HFFc6 (cell line): ENCODE measurements at places on chromosomes 2 and 18. TPM values are rescaled to one million over a fixed set of nuclear protein-coding genes. Genes with fewer than 3 reads are reported as not detected.

Gene IL1R2
- not detected in 3 replicates for total RNA-seq

DNA sequence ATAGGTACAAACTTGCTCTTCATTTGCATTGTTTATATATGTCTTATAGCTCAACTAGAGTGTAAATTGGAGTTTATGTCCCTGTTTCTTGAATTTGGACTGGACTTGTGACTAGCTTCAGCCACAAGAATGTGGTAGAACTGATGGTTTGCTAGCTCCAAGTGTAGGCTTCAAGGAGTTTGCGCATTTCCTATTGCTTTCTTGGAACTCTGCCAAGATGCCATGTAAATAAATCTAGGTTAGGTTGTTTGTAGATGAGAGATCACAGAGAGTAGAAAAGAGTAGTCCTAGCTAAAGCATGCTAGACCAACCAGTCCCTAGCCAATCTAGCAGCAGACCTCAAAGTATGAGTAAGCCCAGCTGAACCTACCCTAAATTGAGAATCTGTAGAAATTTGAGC is 183.0 kb upstream of the CYP26B1 start:
- no peak overlapping the region for H3K4me3 ChIP-seq
- no peak overlapping the region for H3K27ac ChIP-seq
- H3K27me3 ChIP-seq = peaks cover 2% of the 10 kb centered on the region
- H3K36me3 ChIP-seq = no peaks in the 10 kb centered on the region; the same call in 1 of the 2 replicates
- H3K4me1 ChIP-seq = peaks cover 11% of the 10 kb centered on the region; the same call in 1 of the 2 replicates
- DNase-seq = no peak

DNA sequence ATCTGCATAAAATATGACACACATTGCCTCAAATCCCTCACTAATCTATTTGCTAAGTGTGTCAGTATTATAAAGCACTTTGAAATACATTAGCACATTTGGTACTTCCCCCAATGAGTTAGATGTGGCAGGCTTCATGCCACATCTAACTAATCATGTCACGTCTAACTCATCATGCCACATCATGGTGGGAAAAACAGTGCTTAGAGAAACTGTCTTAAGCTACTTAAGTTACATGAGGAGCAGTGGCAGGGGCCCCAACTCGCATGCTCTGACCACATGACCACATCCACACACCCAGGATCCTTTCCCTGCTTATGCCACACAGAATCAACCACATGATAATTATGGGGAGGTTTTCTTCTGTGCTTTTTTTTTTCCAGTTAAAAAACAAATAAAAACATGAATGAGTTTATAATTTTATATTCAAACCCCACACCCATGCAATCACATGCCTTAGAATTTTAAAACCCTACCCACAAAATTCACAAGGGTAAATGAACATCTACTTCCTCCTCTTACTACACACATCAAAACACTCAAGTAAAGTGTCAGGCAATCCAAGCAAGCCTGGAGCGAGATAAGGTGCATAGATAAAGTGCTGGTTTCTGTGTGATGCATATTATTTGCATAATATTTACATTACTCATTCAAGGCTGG is 1.6 kb downstream of the ABCA12 start:
- no peaks in the 10 kb centered on the region for H3K36me3 ChIP-seq
- H3K4me3 ChIP-seq = peak overlapping the region; percentile 68
- H3K27me3 ChIP-seq = no peaks in the 10 kb centered on the region; the same call in 1 of the 2 replicates

DNA sequence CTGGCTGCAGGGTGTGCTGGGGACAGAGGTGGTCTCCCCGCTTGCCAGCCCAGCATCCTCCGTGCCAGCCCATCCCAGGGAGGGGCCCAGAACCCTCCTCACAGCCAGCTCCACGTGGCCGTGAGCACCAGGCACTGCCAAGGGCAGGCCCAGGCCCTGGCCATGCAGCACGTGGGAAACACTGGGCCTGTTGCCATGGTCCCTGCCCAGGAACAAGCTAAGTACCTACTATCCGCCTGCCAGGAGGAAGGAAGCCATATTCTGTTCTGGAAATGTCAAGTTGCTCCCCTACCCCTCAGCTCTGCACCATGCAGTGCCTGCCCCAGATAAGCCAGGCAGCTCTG is 250.6 kb downstream of the CYP26B1 start:
- no peak for DNase-seq
- H3K27me3 ChIP-seq = peaks cover 13% of the 10 kb centered on the region
- H3K27ac ChIP-seq = no peak overlapping the region

GRCh38 chr2:150143087-150143536 is 344.4 kb downstream of the RND3 start:
- H3K4me3 ChIP-seq = peak overlapping the region; percentile 74
- DNase-seq = peak; percentile 77
- H3K36me3 ChIP-seq = peaks cover 30% of the 10 kb centered on the region

GRCh38 chr2:15580451-15580850 is 11.2 kb upstream of the DDX1 start:
- no peaks in the 10 kb centered on the region for H3K36me3 ChIP-seq
- no peak for DNase-seq
- H3K4me1 ChIP-seq = peaks cover 18% of the 10 kb centered on the region
- no peak overlapping the region for H3K27ac ChIP-seq
- H3K27me3 ChIP-seq = peaks cover 2% of the 10 kb centered on the region
- no peak overlapping the region for H3K4me3 ChIP-seq

Gene DSEL
- 75.4 to 82.4 TPM (median 78.6 TPM) in 3 replicates for total RNA-seq

DNA sequence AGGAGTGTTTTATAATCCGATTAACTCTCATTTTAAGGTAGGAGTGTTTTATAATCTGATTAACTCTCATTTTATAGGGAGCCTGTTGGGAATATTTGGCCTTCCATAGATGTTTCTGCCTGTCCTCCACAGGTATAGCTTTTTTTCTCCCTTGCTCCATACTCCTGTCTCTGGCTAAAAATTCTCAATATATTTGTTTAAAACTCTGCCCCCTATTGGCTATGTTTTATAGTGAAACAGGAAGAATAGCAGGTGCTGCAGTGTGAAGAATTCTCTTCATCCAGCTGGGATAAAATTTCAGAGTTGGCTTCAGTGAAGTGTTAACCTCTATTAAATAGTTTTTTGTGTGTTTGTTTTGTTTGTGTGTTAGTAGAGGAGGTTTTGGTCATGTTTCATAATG is 1046.0 kb upstream of the TMEFF2 start:
- no peak overlapping the region for H3K27ac ChIP-seq
- no peaks in the 10 kb centered on the region for H3K27me3 ChIP-seq
- no peaks in the 10 kb centered on the region for H3K36me3 ChIP-seq
- no peak overlapping the region for H3K4me3 ChIP-seq
- no peaks in the 10 kb centered on the region for H3K4me1 ChIP-seq

GRCh38 chr2:184906709-184907108 is 308.4 kb downstream of the ZNF804A start:
- no peak for DNase-seq
- H3K4me3 ChIP-seq = no peak overlapping the region
- no peak overlapping the region for H3K27ac ChIP-seq

Gene HJURP
- 16.8 to 32.5 TPM (median 32.2 TPM) in 3 replicates for total RNA-seq

GRCh38 chr2:238912228-238912915 is 64.5 kb downstream of the TWIST2 start:
- no peak for DNase-seq
- H3K4me3 ChIP-seq = no peak overlapping the region; the same call in 1 of the 2 replicates
- H3K4me1 ChIP-seq = peaks cover 54% of the 10 kb centered on the region
- peaks cover 48% of the 10 kb centered on the region for H3K36me3 ChIP-seq
- H3K27ac ChIP-seq = peak overlapping the region; percentile 22; the same call in 1 of the 2 replicates
- peaks cover 45% of the 10 kb centered on the region for H3K27me3 ChIP-seq

DNA sequence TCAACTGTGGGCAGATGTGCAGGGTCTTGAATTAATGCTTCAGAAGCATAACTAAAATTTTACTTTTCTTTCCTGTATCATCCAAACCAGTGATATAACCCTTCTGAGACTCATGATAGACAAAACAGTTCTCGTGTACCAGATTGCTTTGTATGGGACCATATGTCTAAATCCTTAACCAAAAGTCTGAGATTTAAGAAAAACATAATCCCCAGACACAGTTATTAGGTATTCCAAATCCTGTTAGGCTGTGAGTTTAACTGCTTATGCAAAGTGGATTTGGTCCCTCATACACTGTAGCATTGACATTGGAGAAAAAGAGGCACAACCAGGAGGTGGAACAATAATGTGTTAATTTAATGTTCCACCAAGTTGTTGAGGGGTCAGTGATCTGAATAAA is 235.0 kb downstream of the PMAIP1 start:
- peaks cover 3% of the 10 kb centered on the region; the same call in 1 of the 2 replicates for H3K27me3 ChIP-seq
- H3K36me3 ChIP-seq = no peaks in the 10 kb centered on the region; the same call in 1 of the 2 replicates
- H3K4me3 ChIP-seq = no peak overlapping the region
- H3K27ac ChIP-seq = no peak overlapping the region
- no peak for DNase-seq

DNA sequence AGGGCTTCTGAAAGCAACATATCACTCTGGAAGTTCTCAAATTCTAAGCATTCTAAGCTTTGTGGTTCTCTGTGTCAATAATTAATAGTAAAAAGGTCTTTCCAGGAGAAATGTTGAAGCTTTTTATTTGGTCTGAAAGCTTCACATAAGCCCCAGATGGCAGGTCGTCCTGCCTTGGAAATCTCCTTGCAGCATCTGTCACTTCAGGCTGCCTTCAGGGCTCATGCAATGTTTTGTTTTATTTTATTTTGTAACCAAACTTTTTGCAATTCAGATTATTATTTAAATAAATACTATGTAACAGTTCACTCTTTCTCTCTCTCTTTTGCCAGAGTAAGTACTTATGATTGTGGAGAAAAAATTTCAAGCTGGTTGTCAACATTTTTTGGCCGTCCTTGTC is 46.7 kb upstream of the FHOD3 start:
- H3K4me3 ChIP-seq = no peak overlapping the region
- H3K27me3 ChIP-seq = peaks cover 2% of the 10 kb centered on the region; the same call in 1 of the 2 replicates
- H3K4me1 ChIP-seq = peaks cover 36% of the 10 kb centered on the region
- no peak for DNase-seq
- H3K36me3 ChIP-seq = peaks cover 9% of the 10 kb centered on the region

- no peak overlapping the region for H3K4me3 ChIP-seq
- H3K27me3 ChIP-seq = peaks cover 26% of the 10 kb centered on the region
These were observed 212.3 kb downstream of the BCL2 start for GRCh38 chr18:63107171-63107845.

DNA sequence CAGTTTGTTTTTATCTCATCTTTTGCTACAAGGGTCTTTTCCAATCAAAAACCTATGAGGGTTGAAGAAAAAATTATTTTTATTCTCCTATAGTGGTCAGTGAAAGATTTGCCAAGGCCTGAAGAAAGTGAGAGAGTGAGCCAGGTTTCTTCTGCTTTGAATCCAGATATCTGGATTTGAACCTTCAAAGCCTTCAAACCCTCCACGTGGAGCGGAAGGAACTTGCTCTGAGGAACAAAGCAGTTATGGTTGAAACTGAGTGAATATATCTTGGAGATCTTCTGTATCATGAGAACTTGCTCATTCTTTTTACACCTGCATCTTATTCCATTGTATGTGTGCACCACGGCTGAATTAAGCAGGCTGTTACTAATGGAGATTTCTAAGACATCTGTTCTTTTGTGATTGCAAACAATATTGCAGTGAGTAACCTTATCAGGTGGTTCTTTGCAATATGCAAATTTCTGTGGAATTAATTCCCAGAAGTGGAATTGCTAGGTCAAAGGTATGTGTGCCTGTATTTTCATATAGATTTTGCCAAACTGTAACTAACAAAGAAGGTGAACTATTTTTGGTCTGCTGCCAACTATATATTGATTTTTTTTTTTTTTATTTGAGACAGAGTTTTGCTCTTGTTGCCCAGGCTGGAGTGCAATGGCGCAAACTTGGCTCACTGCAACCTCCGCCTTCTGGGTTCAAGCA is 147.9 kb downstream of the B3GNT2 start:
- peaks cover 9% of the 10 kb centered on the region; the same call in 1 of the 2 replicates for H3K27me3 ChIP-seq
- DNase-seq = no peak
- no peaks in the 10 kb centered on the region for H3K4me1 ChIP-seq
- no peak overlapping the region for H3K4me3 ChIP-seq
- no peaks in the 10 kb centered on the region for H3K36me3 ChIP-seq
